K562 (cell line): ENCODE measurements at places on chromosomes 1 and 21. TPM values are rescaled to one million over a fixed set of nuclear protein-coding genes. Genes with fewer than 3 reads are reported as not detected.
A peak's percentile ranks its signal among the peaks of the same experiment; 100 is the strongest.

DNA sequence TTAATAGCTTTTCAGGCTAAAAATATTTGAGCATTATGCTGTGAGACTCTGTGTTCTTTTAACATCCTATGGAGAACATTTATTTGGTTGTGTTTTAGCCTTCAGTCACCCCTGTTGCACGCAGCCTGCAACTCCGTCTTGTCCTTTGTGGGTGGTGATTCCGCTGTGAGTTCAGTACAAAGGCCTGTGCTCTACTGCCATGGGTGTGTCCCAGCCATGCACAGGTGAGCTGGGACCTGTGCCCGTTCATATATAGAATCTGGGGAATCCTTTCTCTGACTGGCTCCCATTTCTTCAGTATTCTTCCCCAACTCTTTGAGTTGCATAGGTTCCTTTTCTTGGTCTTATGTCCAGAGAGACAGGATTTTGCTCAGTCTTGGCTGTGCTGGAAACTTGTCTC lies 61.4 kb downstream of the ACTL8 start:
- H3K27ac ChIP-seq = no peak overlapping the region
- no peaks in the 10 kb centered on the region for H3K36me3 ChIP-seq
- no peak overlapping the region for H3K4me3 ChIP-seq
- no peak for DNase-seq
- H3K27me3 ChIP-seq = peaks cover 7% of the 10 kb centered on the region; the same call in 2 of the 3 replicates
- H3K4me1 ChIP-seq = no peaks in the 10 kb centered on the region

DNA sequence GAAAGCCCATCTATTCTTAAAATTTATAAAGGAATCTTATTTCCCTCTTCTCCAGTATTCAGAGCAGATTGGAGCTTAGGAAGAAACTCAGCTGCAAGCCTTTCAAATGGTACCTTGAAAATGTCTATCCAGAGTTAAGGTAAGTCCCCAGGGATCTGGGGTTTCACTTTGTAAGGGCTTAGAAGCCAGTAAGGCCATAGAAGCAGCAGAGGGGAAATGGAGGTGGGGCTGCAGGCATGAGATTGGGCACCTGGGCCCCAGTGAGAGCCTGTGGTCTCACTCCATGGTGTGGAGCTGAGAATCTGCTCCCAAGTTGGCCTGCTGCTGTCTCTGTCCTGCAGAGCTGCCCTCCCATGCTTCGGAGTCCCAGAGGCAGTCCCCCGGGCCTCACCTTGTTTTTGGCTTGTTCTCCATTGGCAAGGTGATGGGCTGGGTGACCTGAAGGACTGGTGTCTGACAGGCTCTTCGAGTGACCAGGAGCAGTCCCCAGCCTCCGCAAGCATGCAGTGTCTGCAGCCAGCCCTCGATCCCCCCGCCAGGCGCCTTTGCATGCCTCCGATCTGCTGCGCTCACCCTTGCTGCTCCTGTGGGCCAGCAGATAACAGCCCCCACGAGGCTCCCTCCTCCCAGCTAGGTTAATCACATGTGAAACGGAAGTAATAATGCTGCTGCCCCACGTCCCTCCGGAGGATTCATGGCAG lies 163.1 kb downstream of the PGBD5 start:
- H3K4me3 ChIP-seq = no peak overlapping the region
- H3K27me3 ChIP-seq = no peaks in the 10 kb centered on the region

GRCh38 chr1:10975567-10976326 lies 36.7 kb upstream of the TARDBP start:
- peaks cover 86% of the 10 kb centered on the region for H3K27me3 ChIP-seq
- no peak overlapping the region for H3K27ac ChIP-seq
- H3K4me1 ChIP-seq = no peaks in the 10 kb centered on the region
- no peak overlapping the region for H3K4me3 ChIP-seq
- no peak for DNase-seq
- no peaks in the 10 kb centered on the region for H3K36me3 ChIP-seq

GRCh38 chr1:110434946-110435345 lies 16.0 kb upstream of the PROK1 start:
- H3K4me1 ChIP-seq = peaks cover 27% of the 10 kb centered on the region; the same call in 2 of the 3 replicates
- no peak for DNase-seq
- H3K27ac ChIP-seq = no peak overlapping the region
- no peak overlapping the region for H3K4me3 ChIP-seq

GRCh38 chr1:117339866-117340700 lies 27.2 kb upstream of the MAN1A2 start:
- H3K36me3 ChIP-seq = no peaks in the 10 kb centered on the region
- peak overlapping the region; percentile 44; the same call in 1 of the 3 replicates for H3K27ac ChIP-seq
- peaks cover 9% of the 10 kb centered on the region for H3K27me3 ChIP-seq
- H3K4me3 ChIP-seq = no peak overlapping the region

- no peak overlapping the region for H3K27ac ChIP-seq
- peaks cover 97% of the 10 kb centered on the region for H3K36me3 ChIP-seq
- no peak for DNase-seq
- no peaks in the 10 kb centered on the region for H3K27me3 ChIP-seq
- H3K4me1 ChIP-seq = no peaks in the 10 kb centered on the region
Observed at GRCh38 chr1:209844695-209845407, 17.1 kb downstream of the UTP25 start.

GRCh38 chr1:67836769-67837168 lies 3.5 kb upstream of the GNG12 start:
- no peaks in the 10 kb centered on the region for H3K36me3 ChIP-seq
- H3K4me3 ChIP-seq = no peak overlapping the region
- no peak for DNase-seq
- H3K4me1 ChIP-seq = peaks cover 18% of the 10 kb centered on the region

- DNase-seq = no peak
- H3K27me3 ChIP-seq = no peaks in the 10 kb centered on the region
- no peak overlapping the region for H3K27ac ChIP-seq
Observed at GRCh38 chr1:56665384-56665783, 20.3 kb downstream of the PRKAA2 start.

Gene ANKRD65
- total RNA-seq = not detected in 2 replicates

Gene PFKFB2
- 20.4 and 22.9 TPM in 2 replicates for total RNA-seq

Gene CDC42SE1
- total RNA-seq = 124 and 133 TPM in 2 replicates

Gene BSND
- total RNA-seq = not detected in 2 replicates

Gene RCOR3
- total RNA-seq = 29.5 and 30.6 TPM in 2 replicates
